ENCODE measurements at places on chromosomes 6 and 20.

- peak; percentile 59 for DNase-seq
These were observed 107.4 kb downstream of the SCML4 start for GRCh38 chr6:107716688-107717089.

GRCh38 chr20:47785311-47785853 lies at the start of gene SULF2:
Gene SULF2, minus strand, starts transcription at chr20:47785481. Its CDS starts 28,118 bp downstream, at chr20:47757363.
- DNase-seq = no peak

- no peak for DNase-seq
These were observed 16.7 kb downstream of the RAET1L start for GRCh38 chr6:150008588-150008987.

GRCh38 chr6:35757456-35758123 lies 18.8 kb upstream of the CLPSL2 start:
- DNase-seq = no peak

DNA sequence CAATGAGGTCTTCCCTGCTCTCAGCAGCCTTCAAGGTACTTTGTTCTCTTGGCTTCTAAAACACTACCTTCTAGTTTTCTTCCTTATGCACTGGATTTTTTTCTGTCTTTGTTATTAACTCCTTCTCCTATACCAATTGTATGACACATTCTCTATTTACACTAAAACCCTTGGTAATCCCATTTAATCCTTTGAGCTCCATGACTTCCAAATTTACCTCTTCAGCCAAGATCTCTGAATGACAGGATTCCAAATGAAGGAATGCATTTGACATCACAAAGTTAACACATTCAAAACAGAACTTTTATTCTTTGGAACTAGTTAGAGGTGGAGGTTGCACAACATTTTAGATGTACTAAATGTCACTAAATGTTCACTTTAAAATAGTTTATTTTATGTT lies 86.6 kb upstream of the SAMD5 start:
- DNase-seq = no peak

DNA sequence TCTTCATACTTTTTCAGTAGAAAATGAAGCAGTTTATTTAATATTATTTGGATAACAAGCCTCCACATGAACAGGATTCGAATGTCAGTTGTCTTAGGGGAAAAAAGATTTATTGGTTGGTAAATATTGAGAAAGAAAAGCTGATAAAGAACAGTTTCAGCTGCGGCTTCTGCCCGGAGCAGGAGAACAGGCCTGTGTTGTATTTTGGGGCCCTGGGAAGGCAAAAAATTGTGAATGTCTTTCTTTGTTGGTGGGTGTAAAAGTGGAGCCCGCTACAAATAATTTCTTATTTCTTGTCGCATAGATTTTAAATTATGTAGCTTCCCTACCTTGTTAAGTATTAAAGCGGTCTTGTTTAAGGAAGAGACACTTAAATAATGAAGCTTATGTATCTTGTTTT lies 90.5 kb upstream of the PAX1 start:
- DNase-seq = no peak

- DNase-seq = no peak
These were observed 18.5 kb upstream of the ERVFRD-1 start for GRCh38 chr6:11129908-11130565.

- DNase-seq = no peak
These were observed 3.9 kb downstream of the CNPY3 start for GRCh38 chr6:42933205-42933604.

DNA sequence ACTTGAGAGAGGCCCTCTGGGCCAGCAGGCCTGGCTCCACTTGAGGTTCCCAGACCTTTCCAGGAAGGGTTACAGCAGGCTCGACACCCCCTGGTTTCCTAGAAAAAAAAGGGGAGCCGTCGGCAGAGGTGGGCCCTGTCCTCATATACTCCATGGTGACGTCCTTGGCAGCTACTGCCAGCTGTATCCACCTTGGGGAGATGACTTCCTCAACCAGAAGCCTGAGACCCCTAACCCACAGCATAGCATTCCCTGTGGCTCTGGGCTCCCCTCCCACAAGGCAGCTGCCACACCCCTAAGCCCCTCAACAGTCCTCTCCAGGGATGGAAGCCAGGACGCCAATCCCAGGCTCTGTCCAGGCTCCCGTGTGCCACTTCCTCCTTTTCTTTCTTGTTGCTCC lies 294.8 kb downstream of the CDC5L start:
- no peak for DNase-seq

- no peak for DNase-seq
These were observed 950.7 kb upstream of the FLRT3 start for GRCh38 chr20:15288106-15288505.

DNA sequence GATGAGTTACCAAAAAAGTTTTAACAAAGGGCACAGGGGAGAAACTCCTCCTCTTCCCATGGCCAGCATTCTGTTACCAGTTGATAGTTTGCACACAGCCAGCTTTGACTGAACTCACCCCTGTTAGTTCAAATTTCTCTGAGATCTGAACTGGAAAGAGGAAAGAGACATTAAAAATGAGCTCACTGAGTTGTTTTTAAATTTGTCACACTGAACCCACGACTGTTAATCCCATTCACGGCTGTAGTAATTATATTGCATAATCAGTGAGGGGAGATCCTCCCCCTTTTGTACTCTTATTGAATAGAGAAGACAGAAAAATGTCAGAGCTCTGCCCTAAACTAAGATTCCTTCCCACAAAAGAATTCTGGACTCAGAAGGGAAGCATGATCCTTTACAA lies 17.5 kb upstream of the DSP start:
- DNase-seq = no peak

DNA sequence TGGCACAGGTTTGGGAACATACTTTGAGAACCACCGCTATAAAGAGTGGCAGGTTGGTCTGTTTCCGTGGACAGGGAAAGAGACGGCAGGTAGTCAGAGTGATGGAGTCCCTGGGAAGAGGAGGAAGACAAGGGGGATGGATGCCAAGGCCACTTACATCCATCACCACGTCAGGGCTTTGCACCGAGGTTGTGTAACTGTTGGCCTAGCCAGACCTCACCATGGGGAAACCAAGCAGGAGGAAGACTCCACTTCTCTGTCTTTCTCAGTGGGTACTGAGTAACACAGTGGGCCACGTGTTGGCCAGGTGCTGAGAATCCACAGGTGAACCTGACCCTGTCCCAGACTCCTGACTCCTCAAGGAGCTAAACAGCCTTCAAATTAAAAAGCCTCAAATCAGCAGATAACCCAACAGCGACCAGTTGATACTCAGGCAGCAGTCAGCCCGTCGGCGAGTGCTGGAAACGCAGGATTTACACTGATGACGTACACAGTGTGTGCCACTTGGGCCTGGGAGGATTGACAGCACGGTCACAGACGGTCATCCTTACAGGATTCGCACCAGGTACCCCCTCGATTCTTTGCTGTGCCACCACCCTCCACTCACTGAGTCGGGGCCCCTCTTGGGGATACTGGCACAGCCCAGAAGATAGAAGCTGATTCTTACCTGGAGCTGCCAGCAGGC lies 134.6 kb upstream of the SNX9 start:
- DNase-seq = no peak

DNA sequence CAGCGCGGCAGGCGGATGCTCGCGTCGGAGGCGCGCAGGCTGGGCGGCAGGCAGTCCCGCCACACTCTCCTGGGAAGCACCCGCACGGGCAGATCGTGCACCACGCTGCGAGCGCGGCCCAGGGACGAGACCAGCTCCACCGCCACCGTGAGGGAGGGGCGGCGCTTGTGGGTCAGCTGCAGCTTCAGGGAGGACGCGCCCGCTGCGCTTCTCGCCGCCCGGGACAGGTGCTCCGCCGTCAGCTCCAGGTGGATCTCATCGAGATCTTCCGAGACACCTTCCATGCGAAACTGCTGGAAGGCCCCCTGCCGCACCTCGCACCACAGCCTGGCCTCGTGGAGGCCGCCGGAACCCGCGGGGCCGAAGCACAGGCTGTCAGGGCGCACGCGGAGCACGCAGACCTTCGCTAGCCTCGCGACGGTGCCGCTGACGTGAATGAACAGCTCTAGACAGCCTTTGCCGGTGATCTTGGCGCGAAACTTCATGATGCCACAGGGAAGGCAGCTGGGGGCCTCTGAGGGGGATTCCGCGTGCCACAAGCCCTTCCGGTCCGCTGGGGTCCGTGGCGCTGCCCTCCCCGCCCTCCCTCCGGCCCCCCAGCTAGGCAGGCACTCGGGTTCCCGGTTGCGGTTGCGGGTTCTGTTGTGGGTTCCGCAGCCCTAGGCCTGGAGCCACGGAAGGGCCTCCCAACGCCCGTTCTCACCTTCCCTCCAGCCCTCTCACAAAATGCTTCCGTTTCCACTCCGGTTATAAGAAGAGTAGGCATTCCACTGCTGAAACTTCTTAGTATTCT lies at the start of gene HUS1B:
Gene HUS1B (minus strand): TSS at position 641 of the 793 bp plus-strand sequence. CDS start 156 bp downstream, at position 485.
- DNase-seq = no peak

GRCh38 chr6:26254724-26255123 lies 110.3 kb upstream of the BTN3A2 start:
- DNase-seq = no peak

- DNase-seq = no peak
These were observed 85.3 kb downstream of the TBC1D7 start for GRCh38 chr6:13243033-13243432.

DNA sequence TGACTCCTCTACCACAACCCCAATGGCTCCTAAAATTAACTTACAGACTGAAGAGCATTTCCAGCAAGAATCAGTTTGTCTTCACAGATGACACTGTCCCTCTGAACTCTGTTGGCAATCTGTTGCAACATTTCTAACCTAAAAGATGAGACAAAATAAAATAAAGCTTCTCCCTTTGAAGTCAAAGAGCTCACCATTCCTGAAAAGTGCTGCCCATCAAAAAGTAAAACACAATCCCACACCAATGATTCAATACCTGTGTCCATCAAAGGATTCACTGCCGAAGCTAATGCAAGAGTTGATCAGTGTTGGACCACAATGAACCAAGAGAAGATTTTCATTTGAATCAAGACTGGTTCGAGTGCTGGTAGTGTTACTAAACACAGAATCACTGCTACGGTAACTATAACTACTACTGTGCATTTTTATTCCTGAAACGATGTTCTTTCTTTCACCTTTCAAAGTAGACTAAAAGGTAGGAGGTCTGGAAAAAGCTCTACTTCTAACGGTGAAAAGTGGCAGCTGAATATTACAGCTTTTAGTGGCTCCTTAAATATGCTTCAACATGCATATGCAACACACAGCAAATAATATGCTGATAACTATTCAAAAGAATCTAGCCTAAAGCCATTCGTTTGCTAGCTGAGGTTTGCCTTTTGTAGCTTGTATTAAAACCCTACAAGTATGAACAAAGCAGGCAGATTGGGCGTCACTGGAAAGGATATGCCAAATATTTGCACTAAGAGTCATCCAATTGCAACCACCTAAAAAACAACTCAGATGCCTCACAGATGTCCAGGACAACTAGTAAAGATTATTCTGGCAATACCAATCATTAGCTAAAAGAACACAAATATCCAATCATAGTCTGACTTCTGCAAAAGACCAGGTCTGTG lies at the start of gene DST:
Gene DST (minus strand): TSS at position 524 of the 896 bp plus-strand sequence.
- no peak for DNase-seq

- no peak for DNase-seq
These were observed 807 bp downstream of the SNHG17 start for GRCh38 chr20:38434301-38434741.

- DNase-seq = no peak
These were observed 23.8 kb upstream of the SMOC2 start for GRCh38 chr6:168417191-168417590.

DNA sequence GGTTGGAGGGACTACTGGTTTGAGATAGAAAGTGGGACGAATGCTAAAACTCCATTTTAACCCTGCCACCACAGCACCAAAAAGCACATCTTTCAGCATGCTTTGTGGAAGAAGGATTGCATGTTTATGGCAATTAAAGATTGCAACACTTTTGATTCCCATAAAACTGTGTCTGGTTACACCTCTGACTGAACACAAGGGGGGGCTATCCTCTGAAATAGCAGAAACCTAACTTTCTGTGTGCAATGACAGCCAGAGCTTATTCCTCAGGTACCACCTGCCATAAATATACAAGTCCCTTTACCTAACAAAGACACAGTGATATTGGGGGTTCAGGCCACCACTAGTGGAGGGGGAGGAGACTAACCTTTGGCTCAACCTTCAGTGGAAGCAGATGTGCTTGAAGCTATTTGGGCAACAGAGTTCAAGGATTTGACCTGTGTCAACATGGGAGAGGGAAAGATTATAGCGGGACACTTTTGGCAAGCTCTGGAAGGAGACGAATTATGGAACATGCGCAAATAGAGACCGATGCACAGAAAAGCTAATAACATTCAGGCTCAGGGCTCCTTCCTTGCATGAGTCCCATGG lies 9.6 kb upstream of the PLG start:
- no peak for DNase-seq

DNA sequence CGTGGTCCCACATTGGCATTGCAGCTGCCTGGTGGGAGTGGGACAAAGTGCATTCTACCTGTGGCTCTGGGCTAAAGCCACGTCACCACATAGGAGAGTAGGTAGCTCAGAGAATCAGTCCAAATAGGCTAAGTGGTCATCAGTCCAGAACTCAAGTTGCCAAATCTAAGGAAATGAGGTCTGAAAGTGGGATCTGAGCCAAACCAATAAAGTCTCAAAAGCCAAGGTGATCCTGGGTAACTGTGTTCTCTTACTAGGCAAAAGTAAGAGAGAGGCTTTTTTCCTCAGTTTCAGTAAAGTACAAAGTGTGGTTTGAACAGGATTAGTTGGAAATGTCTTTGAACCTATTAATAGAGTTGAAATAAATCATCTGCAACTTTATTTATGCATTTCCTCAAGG lies 68.6 kb upstream of the CNKSR3 start:
- no peak for DNase-seq

- DNase-seq = no peak
These were observed 43.2 kb downstream of the SESN1 start for GRCh38 chr6:109051301-109052017.

GRCh38 chr20:61436667-61437279 lies 184.7 kb downstream of the CDH4 start:
- DNase-seq = no peak

- no peak for DNase-seq
These were observed 52.6 kb downstream of the ECT2L start for GRCh38 chr6:138848461-138848860.

- no peak for DNase-seq
These were observed 25.3 kb downstream of the RBCK1 start for GRCh38 chr20:433300-433975.

DNA sequence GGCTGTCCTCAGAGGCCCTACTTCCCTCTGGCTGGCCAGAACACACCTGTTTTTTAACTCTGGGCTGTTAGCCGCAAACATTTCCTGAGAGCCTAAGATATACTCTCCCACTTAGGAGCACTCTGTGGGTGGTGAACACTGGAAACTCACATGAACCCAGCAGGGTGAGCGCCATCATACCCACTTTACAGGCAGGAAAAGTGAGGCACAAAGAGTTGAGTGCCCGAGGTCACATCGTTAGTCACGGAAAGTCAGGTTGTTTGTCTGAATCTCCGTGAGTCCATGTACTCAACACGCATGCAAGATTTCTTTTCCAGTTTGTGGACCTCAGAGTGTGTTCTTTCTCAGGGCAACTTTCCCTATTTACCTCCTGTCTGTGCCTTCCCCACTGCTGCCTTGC lies 1.9 kb downstream of the BAK1 start:
- DNase-seq = no peak

- DNase-seq = no peak
These were observed 61.6 kb downstream of the PSMG4 start for GRCh38 chr6:3320238-3320811.

Data from T follicular helper cell (primary cell).